GM13976 (cell line): ENCODE measurements at places on chromosomes 2 and 18.

DNA sequence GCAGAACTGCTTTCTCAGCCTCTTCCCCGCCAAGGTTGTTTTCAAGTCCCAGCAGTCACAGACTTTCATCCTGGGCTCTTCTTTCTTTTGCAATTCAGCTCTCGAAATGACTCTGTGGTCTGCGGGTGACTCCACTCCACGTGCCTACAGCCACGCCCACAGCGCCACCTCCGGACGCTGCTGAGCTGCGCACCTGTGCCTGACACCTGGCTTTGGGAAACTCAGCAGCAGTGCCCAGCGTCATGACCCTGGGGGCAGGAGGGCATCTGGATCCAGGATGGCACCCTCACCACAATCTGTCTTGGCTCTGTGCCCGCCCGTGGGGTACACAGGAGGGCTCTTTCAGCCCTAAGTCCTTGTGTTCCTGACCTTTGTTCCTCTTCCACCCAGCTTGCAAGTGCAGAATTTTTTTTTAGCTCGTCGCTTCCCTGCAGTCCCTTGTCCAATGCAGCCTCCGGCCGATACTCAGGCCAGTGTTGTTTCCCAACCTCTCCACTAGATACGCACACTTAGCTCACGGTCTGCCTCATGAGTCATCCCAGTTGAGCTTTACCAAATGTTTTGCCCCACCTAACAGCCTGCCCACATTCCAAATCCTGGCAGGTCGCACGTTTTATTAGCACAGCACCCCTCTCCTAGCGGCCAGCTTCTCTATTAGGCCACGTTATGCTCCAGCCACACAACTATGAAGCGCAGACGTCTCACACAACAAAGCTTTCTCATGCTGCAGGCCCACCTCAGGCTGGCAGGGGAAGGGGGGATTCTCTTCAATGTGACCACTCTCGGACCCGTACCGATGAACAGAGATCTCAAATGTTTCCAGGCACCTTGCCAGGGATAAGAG, 6.5 kb upstream of the CAPN10 start:
- peak; percentile 69 for DNase-seq

DNA sequence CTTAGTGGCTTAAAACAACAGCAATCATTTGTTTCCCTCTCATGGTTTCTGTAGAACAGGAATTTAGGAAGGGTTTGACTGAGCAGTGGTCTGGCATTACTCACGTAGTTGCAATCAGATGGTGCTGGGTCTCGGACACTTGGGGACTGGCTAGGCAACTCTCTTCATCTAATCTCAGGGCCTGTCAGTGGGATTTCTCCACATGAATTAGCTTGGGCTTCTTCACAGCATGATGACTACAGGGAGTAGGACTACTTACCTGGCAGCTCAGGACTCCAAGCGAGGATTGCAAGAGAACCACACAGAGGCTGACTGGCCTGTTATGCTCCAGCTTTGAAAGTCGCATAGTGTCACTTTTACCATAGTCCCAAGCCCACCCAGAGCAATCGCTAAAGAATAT, 125.1 kb downstream of the TTC27 start:
- DNase-seq, result no peak

- DNase-seq, result peak; percentile 90
Measured at GRCh38 chr2:37324786-37325624, at the start of gene PRKD3. PRKD3 (minus strand) TSS chr2:37324833; CDS start chr2:37316524, 8,309 bp downstream.

GRCh38 chr2:26139269-26140183, 33.4 kb upstream of the GAREM2 start:
- no peak for DNase-seq

DNA sequence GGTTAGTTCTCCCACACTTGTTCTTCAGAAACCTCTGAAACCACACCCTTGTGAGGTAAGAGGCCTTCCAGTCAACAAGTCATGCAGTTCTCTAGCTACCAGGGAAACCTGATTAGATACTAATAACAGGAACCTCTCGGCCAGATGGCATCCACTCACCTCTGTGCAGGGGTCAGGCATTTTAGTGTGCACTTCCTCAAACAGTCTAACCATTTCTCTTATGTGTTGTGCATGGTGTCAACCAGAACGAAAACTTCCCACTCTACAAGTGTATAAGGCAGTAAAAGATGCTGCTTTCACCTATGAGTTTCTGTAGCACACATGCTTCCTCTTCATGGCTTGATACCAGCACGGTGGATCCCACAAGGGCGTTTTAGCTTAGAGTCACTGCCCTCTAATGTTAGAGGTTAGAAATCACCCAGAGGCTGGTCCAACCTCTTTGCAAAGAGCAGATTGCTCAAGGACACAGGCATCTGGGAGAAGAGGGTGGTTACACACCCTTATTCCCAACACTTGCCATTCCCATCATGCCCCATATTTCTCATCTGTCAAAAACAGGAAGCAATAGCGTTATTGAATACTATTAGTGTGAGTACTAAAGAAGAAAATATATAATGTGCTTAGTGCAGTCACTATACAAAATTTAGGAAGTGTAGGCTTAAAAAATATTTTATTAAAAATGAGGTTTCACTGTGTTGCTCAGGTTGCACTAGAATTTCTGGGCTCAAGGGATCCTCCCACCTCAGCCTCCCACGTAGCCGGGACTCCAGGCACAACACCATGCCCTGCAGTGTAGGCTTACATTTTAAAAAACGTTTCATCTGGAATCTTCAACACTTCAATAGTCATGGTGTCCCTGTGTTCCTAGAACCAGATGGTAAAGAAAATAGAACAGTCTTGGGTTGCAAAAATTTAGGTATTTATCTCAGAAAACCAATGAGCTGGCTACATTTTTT, 34.5 kb upstream of the RAB31 start:
- peak; percentile 84 for DNase-seq

DNA sequence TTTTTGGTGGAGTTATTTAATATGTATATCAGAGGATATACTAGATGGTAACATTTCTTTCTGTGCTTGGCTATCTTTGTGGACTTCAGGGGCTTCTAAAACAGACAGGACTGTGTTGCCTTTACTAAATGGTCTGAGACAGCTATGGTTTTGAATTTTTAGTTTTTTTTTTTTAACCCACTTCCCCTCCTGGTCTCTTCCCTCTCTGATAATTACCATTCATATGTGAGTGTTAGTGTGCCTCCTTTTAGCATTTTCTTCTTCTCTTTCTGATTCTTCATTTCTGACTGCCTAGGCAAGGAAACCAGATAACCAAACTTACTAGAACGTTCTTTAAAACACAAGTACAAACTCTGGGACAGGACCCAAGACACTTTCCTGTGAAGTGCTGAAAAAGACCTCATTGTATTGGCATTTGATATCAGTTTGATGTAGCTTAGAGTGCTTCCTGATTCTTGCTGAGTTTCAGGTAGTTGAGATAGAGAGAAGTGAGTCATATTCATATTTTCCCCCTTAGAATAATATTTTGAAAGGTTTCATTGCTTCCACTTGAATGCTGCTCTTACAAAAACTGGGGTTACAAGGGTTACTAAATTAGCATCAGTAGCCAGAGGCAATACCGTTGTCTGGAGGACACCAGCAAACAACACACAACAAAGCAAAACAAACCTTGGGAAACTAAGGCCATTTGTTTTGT, 52.7 kb downstream of the SMAD4 start:
- DNase-seq, result peak; percentile 36

DNA sequence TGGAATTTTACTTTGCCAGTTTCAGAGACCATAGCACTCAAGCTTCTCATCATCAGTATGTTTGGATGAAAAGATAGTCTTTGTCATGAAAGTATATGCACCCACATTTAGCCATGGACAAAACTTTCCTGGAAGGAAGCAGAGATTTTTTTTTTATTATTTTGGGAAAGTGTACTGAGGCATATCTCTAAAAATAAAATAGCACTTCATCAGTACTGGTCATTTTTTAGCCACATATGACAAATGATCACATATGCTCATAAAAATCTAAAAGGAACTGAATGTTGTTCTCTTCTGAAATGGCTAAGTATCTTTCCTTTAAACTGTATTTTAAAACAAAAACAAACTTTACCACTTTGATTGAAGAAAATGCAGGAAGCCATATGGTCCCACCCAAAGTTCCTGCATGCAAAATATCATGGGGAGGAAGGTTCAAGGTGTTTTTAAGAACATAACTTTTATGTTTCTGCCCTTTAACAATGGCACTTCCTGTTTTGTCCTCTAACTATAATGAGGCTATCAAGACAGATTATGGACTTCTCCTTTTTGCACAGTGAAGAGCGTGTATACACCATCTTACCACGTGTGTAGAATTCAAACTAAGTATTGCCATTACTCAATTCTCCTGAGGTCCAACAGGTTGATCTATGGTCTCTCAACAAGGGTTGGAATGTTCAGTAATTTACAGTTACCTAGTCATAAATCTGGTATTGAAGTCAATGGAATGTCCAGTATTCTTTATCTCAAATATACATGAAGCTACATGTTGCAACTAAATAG, 77.1 kb upstream of the SLC39A10 start:
- DNase-seq, result no peak

- DNase-seq, result no peak
Measured at GRCh38 chr2:100983684-100984310, 18.3 kb upstream of the RPL31 start.

DNA sequence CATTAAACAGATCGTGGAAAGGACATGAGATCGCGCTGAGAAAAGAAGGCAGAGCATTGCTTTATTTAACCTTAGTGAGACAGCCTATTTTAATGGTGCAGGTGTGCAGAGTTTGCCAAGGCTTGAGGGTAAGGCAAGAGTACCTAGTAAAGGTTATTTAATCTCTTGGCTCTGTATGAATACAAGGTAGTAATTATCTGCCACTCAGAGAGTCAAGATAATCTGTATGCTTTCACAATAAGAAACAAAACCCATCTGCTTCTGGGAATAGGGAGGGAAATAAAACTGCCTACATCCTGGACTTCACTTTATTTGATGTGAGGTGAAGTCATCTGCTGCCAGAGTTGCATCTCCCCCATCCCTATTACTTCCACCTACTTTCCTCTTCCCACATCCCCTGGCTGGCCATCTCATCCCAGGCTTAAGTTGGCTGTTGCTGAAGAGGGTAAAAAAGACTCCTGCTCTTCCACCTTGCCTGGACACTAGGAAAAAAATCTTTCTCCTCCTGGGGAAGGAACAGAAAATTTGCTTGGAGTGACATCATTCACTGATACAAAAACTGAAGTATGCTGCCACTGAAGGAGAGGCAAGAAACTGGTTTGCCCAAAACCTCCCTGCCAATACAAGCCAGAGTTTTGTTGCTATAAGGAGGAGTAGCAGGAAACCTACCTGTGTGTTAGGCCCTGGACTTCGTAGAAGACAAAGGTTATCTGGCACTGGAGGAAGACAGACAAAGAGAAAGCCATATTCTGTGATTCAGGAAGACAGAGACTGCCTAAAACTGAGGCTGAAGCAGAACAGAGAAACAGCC, 35.8 kb upstream of the ARHGAP25 start:
- DNase-seq, result no peak

DNA sequence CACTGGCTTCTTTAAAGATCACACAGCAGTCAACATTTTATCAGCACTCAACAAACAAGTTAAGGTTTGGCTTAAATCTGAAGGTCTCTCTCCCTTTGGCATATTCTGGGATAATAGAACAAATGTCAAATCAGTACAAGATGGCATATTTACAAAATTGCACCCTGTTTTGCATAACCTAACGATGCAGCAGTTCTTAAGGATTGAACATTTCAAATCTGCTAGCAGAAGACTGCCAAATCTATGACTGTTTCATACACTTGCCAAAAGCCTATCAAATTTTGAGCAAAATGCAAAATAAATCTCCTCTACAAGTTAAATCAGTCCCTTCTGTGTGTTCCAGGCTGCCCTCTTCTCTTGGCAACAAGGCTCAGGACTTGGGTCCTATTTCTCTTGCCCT, 73.6 kb downstream of the DPP4 start:
- no peak for DNase-seq

DNA sequence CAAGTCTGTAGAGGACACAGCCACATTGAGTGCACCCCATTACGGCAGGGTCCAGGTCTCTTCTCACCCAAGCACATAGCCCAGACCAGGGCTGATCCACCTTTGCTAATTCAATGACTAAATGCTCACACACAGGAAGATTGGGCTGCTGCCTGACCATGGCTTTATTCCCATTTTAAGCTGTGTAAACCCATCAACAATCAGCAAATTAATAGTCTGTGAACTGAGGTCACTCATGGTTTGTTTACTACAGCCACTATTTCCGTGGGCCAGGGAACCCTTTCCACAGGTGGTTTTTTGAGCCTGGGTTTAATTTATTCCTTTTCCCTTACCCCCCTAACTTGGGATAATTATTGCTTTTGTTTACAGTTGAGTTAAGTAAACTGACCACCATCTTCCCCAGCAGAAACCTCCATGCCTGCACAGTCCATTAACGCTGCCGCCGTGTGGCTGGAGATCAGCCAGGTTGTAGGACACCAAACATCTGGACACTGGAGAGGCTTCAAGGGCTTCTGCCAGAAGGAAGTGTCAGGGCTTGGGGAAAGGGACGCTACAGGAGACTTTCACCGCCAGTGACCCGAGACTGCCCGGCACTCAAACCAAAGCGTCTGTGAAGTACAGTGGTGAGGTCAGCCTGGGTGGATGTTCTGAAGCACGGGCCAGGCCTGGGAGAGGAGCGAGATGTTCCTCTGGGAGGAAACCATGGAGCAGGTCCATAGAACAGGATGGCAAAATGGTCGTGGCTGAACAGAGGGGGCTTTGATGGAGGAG, 282.9 kb downstream of the DYSF start:
- DNase-seq, result no peak

DNA sequence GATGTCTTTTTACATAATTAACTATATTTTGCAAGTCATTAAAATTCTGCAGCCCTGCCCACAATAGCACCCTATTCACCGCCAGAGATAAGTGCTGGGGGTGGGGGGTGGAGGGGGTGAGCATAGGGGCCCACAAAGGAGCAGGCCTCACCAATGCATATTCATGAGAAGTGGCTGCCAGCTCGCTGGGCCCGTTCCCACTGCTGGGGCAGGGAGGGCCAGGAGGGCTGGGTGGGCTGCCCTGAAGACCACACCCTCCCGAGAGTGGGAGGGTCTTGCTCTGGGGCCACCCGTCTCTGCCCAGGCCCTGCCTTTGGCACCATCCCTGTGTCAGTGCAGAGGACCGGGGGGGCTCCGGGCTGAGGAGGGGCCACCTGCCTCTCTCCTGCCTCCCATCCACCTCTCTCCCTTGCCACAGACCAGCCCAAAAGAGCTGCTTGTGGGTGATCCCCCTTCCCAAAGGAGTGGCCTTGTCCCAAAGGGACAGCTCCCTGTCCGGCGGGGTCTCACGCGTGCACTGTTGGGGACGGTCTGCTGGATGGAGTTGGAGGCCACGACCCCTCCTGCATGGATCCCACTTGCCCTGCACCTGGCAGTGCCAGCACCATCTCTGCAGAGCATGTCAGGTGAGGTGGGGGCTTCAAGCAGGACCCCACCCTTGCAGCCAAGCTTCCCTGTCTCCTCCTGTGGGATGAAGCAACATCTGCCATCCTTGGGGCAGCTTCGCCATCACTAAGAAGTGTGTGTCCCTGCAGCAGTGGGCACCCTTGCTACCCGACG, 138.8 kb upstream of the GPC1 start:
- peak; percentile 25 for DNase-seq

- no peak for DNase-seq
Measured at GRCh38 chr18:251572-251971, 16.3 kb downstream of the THOC1 start.

GRCh38 chr2:70340761-70341476, 39.1 kb upstream of the FAM136A start:
- peak; percentile 61 for DNase-seq

GRCh38 chr2:133476931-133477615, 91.2 kb downstream of the NCKAP5 start:
- DNase-seq, result no peak

- no peak for DNase-seq
Measured at GRCh38 chr2:162967811-162968210, 129.2 kb upstream of the KCNH7 start.
